AG04450 (cell line): ENCODE measurements at places on chromosomes 16 and 17. TPM values are rescaled to one million over a fixed set of nuclear protein-coding genes. Genes with fewer than 3 reads are reported as not detected.

DNA sequence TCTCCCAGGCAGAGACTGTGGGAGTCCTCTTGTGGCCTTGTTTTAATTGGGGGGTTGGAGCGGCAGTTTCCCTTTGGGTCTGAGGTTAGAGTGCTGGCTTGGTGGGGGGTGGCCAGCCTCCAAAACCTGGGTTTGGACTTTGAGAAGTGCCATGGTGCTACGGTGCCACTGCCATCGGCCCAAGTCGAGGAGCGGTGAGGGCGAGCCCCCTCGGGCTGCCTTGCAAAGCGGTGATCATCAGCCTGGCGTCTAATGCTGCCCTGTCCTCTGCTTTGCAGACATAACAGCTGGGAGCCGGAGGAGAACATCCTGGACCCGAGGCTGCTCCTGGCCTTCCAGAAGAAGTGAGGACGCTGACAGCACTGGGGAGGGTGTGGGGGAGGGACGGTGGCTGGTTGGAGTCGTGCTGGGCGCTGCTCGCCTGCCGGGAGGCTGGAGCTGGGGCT lies 1.2 kb downstream of the CBX2 start:
- no peak for DNase-seq

Gene PLK1
- polyA plus RNA-seq = 10.7 and 11.6 TPM in 2 replicates

Gene CCL14
- polyA plus RNA-seq = not detected in 2 replicates

DNA sequence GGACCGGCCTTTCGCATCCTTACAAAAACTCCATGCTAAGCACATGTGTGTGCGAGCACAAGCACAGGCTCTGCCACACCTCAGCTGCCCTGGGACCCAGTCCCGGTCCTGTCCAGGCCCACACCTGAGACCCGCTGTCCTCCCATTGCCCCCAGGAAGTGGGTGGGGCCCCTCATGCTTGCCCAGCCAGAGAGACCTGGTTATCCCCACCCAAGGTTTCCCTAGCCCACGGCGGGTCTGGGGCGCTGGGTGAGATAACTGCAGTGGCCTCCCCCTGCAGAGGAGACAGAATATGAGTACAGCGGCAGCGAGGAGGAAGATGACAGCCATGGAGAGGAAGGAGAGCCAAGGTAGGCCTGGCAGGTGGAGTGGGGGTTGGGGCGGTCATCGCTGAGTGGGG lies 12.5 kb upstream of the C17orf107 start:
- no peak for DNase-seq

DNA sequence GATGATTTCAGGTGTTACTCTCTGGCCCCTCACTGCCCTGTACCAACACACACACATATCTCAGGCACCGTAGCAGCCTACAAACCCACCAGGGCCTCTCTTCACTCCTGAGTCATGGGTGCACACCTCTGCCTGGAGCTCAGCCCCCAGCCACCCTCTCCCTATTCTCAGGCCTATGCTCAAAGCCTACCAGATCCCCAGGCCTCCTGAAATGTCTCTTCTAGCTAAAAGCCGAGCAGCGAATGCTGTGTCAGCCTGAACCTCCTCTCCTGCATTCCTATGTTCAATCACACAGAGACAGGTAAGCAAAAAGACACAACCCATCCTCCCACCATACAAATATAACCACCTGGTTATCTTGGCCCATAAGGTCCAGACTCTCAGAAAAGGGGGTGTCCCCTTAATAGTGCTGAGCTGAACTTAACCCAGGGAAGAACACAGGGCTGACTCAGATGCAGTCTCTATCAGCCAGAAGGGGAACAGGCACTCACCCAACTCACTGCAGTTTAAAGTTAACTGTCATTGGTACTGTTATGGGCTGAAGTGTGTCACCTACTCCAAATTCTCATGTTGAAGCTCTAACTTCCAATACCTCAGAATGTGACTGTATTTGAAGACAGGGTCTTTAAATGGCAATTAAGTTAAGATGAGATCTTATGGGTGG lies 62.0 kb upstream of the TEKT3 start:
- DNase-seq = no peak

DNA sequence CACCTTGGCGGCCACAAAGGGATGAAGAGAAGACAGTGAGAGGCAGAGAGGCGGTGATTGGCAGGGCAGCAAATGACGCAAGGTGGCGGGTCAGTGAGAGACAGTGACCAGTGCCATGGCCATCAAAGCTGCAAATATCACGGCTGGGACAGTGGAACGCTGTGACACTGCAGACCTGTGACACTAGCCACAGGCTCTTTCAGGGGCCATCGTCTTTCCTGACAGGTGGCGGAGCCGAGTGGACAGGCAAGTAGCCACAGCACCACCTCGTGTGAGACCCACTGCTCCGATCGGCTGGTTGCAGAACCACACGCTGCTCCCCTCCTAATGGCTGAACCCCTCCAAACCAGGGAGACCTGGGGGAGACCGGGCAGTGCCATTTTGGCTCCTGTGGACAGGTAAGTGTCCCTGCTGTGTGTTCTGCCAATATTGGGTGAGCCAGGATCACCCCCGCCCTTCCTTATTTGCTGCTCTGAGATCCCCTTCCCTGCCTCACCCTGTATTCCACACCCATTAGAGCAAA lies 7.9 kb upstream of the ZNF778 start:
- no peak for DNase-seq

GRCh38 chr16:1800701-1801100 lies 7.2 kb upstream of the IGFALS start:
- no peak for DNase-seq

- no peak for DNase-seq
Measured at GRCh38 chr17:76687298-76688164, 23.2 kb downstream of the MXRA7 start.

GRCh38 chr16:5059386-5060072 lies 6.2 kb downstream of the C16orf89 start:
- no peak for DNase-seq

- no peak for DNase-seq
Measured at GRCh38 chr16:21646721-21647561, 5.5 kb downstream of the IGSF6 start.

Gene USH1G
- not detected in 2 replicates for polyA plus RNA-seq

DNA sequence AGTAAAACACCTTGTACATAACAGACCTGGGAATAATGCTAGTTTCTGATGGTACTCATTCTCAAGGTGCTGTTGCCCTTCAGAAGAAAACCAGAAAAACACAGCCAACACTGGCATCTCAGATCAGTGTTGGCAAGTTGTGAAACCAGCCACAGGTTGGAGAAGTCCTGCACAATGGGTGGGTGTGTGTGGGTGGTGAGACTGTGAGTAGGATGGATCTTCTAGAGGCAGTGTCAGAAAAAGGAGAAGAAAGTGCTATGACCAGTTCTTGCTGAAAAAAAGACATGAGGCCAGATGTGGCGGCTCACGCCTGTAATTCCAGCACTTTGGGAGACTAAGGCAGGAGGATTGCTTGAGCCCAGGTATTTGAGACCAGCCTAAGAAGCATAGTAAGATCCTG lies 35.2 kb upstream of the SMIM36 start:
- no peak for DNase-seq

- DNase-seq = peak; percentile 78
Measured at GRCh38 chr17:8152112-8152775, at the start of gene PER1. TSS of gene PER1 (minus strand) at chr17:8152404. CDS start at chr17:8150706, 1,698 bp downstream.

- no peak for DNase-seq
Measured at GRCh38 chr16:75195811-75196790, 10.9 kb downstream of the CTRB2 start.

GRCh38 chr17:78211032-78211431 lies 3.0 kb upstream of the BIRC5 start:
- DNase-seq = no peak

GRCh38 chr17:75345514-75346167 lies 56.4 kb upstream of the SLC25A19 start:
- no peak for DNase-seq

Gene ATP2C2
- polyA plus RNA-seq = not detected in 2 replicates

DNA sequence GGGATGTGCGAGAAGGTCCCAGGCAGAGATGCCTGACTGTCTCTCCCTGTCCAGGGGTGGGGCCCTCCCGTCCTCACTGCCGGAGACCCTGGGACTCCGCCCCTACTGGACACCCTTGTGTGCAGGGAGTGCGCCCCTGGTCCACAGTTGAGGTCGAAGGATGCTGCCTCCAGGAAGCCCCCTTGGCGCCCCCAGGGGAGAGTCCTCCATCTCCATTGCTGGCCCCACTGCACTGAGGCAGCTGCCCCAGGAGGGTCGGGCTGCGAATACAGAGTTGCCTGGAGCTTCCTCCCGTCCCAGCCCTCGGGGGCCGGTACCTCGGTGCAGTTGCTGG lies 26.6 kb downstream of the CTU2 start:
- DNase-seq = no peak

- no peak for DNase-seq
Measured at GRCh38 chr17:66834919-66835454, at the start of gene CACNG5. TSS of gene CACNG5 (plus strand) at chr17:66835117. CDS start at chr17:66877333, 42,216 bp downstream.

Gene LGALS3BP
- polyA plus RNA-seq = 126 and 171 TPM in 2 replicates

Gene MRC2
- polyA plus RNA-seq = 61.6 and 68.9 TPM in 2 replicates

Gene P2RX5
- polyA plus RNA-seq = 4.5 and 6.4 TPM in 2 replicates

Gene MTHFSD
- polyA plus RNA-seq = 15.6 and 16.7 TPM in 2 replicates

GRCh38 chr17:47404875-47405274 lies 81.1 kb downstream of the EFCAB13 start:
- DNase-seq = no peak

- DNase-seq = no peak
Measured at GRCh38 chr16:81799138-81799504, 20.0 kb downstream of the PLCG2 start.

DNA sequence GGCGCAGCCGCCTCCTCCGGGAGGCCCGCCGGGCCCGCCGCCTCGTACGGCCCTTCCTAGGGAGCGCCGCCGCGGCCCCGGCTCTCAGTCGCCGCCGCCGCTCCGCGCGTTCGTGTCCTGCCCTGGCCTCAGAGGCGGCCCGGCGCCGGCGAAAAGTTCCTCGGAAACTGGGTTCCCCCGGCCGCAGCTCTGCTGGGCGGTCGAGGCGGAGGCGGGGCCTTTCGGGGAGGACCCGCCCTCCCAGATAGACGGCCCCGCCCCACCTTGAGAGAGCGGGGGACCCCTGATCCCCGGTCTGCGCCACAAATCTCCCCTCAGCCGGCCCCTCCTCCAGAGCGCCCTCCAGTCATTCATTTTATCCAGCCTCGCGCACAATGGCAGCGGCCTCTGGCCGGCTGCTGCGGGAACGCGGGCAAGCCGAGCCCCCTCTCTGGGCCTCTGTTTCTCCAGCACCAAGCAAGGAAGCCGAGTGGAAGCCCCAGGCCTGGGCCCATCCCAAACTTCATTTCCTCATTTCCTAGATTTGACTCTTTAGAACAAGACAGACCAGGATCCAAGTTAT lies at the start of gene SREBF1:
Gene SREBF1 (minus strand): TSS at position 169 of the 562 bp plus-strand sequence. CDS start 169 bp downstream, outside the sequence.
- no peak for DNase-seq

Gene ERCC4
- 9.8 and 11.4 TPM in 2 replicates for polyA plus RNA-seq

DNA sequence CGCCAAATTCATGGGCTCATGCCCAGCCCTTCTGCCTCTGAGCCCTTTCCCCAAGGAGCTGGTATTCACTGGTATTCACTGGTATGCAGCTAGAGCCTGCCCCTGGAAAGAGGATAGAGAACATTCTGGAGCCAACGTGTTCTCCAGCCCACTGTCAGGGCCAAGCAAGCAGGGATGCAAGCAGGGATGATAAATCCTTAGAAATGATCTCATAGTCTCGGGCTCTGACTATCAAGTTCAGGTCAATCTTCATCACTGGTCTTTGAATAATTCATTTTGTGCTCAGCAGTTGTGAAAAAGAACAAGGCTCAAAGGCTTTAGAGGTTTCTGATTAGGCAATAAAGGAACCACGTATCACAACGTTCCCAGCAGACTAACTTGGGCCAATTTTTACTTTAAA lies 57.3 kb downstream of the CACNG5 start:
- no peak for DNase-seq

Gene PDILT
- not detected in 2 replicates for polyA plus RNA-seq

GRCh38 chr16:16788004-16788403 lies 409.1 kb downstream of the NPIPA7 start:
- no peak for DNase-seq

- no peak for DNase-seq
Measured at GRCh38 chr17:77602883-77603640, 355.4 kb upstream of the TNRC6C start.

Gene ITGAE
- polyA plus RNA-seq = 76.7 and 98.1 TPM in 2 replicates

Gene CACNG5
- polyA plus RNA-seq = not detected in 2 replicates

DNA sequence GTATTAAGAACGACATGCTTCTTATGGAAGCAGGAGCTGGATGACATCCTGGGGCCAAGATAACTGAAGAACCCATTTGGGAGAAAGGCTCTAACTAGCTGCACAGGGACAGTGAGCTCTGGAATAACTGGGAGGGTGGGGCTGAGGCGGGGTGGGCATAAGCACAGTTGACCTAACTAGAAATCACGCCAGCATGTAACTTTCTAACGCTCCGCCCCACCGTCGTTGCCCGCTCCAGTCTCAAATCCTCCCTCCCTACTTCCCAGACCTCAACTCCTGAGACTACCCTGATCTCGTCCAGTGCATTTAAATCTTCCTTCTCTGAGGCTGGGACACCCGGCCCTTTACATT lies 436 bp downstream of the PHB1 start:
- DNase-seq = no peak

- DNase-seq = no peak
Measured at GRCh38 chr17:36182176-36183000, 6.0 kb upstream of the TBC1D3B start.

Gene TAT
- polyA plus RNA-seq = not detected in 2 replicates

- no peak for DNase-seq
Measured at GRCh38 chr17:17700251-17700969, 19.2 kb downstream of the RAI1 start.

- DNase-seq = no peak
Measured at GRCh38 chr16:56417138-56417537, 8.2 kb downstream of the AMFR start.

Gene DPEP3
- not detected in 2 replicates for polyA plus RNA-seq

DNA sequence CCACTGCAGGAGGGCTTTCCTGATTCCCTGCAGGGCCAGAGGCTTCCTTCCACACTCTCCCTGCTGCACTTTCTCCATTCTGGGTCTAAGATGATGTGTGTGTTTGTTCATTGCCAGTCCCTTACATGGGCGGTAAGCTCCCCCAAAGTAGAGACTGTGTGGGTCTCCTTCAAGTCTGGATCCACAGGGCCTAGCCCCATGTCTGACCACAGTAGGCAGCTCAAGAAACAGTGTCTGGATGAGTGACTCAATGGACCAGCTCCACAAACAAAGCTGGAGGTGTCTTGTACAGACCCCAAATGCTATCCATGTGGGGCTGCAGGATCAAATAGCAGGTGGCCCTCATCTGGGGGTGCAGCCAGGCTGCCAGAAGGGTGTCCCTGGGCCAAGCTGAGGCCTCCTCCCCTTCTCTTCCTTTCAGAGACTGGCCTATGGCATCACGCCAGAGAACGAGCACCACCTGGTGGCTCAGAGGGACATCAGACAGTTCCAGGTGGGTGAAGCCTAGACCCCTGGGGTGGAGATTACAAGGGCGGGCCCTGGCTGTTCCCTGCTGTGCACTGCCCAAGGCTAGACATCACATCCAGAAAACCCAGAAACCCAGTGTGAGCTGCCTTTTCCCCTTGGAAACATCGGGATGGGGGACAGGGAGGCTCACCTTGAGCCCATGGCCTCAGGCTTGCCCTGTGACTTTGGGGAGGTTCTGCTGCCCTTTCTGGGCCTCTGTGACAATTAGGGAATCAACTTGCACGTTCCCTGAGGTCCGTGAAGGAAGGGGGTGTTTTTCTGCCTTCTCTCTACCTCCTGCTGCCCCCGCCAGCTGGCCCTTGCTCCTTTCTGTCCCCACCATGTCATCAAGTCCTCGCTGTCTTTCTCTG lies 45.9 kb downstream of the SLC6A2 start:
- peak; percentile 6 for DNase-seq
